NCI-H1694 (cell line): ENCODE measurements at places on chromosomes 12 and 14.

DNA sequence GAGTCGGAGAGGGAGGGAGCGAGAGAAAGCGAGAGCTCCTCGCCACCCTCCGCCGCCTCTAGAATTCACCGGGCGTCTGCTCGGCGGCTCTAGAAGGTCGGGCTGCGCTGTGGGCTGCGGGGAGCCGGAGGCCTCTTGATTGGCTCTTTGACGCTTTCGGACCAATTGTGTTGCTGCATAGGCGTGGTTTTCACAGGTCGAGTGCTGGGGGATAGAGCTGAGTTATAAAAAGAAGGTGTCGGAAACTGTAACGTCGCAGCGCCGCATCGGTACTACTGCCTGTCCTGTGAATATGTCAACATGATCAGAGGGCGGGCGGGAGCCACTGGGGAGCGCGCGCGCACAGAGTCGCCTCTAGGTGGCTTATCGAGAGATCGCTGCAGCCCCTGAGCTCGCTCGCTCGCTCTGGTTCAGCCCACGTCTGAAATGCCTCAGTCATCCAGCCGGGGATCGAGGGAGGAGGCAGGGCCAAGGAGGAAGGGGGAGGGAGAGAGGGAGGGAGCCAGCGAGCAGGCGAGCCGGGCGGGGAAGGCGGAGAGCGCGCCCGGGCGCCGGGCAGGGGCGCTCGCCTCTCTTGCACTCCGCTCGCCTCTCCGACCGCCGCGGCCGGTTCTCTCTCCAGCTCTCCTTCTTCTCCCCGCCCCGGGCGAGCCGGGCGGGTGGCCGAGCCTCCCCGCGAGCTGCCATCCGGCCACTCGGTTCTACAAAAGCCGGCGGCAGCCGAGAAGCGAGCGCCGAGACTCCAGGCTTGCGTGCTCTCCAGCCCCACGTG lies at the start of gene TBX3:
Gene TBX3, minus strand, starts transcription at position 78 of the 772 bp plus-strand sequence. CDS start 975 bp downstream, outside the sequence.
- peak; percentile 35 for DNase-seq

- DNase-seq: no peak
Measured at GRCh38 chr12:66683073-66683472, 4.2 kb upstream of the GRIP1 start.

- no peak for DNase-seq
Measured at GRCh38 chr12:23536293-23536692, 413.2 kb downstream of the SOX5 start.

DNA sequence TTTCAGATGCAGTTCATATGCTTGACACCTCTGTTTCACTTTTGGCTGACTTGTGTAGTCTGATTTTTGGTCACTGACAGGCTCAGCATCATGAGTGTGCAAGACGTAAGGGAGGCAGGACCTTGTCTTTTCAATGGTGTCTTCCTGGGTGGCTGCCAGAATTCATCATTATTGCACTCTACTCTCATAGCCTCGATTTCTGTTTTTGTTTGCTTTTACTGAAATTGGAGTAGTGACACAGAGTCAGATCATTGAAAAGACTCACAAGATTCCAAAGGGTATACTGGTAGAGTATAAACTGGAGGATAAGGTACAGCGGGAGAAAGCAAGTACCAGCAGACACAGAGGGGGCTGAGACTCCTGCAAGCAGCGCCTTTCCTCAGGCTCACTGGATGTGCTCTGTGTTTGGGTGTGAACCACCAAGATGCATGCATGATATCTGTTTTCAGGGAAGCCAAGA lies 126.3 kb upstream of the FGD4 start:
- no peak for DNase-seq

DNA sequence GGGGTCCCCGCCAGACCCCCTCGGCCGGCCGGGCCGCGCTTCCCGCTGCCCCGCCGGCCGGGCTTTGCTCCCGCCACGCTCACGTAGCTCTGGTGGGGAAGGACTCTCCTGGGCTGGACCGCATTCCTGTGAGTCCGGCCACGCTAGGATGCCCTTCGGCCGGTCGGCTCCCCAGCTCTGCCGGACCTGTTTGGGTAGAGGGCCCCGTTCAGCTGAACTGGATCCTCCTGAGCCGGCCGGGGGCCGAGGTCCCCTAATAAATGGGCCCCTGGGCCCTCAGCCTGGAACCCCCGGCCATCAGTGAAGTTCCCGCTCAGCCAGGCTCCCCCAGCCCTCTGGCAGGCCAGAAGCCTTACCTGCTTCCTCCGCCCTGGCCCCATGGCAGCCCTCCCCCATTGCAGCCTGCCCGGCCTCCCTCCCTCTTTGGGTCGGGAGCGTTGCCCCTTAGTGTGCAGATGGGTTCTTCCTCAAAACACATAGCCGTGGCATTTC lies 593 bp downstream of the UNC119B start:
- no peak for DNase-seq

- no peak for DNase-seq
Measured at GRCh38 chr14:81669308-81669707, 135.7 kb upstream of the SEL1L start.

DNA sequence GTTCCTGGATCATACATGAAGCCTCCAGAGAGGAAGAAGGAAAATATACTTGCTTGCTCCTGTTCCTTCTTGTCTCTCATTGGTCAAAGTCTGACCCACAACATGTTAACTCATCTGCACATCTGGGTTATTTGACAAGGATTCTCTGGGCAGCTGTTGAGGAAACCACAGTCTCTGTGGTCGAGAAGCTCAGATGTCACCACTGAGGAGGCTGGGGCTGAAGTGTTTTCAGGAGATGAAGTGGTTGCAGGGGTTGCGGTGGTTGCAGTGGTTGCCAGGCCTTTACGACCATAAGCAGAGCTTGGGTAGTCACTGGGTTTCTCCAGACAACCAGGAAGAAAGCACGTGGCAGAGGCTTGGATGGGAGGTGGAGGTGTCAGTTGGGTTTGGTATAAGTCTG lies 265.0 kb upstream of the LRIG3 start:
- DNase-seq: no peak

DNA sequence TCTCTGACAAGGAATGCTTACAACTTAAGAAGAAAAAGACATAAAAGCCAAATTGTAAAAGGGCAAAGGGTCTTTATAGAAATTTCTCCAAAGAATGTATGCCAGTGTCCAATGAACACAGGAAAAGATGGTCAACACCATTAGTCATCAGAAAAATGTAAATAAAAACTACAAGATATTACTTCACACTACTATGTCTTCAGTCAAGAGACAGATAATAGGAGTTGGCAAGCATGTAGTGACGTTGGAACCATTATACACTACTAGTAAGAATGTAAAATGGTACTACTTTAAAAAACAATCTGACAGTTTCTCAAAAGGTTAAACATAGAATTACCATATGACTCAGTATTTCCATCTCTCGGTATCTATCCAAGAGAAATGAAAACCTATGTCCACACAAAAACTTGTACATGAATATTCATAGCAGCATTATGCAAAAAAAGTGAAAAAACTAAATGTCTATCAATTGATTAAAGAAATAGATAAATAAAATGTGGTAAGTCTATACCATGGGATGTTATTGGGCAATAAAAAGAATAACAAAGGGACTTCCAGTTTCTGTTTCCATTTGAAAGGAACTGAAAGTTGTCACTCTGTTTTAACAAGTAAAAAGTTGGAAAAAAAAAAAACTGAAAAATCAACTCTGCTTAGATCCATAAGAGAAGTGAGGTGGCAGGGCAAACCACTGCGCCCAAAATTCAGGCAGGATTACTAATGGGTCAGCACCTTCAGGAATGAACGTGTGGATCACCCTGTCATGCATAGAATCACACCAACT lies 69.8 kb downstream of the ALG10B start:
- no peak for DNase-seq

GRCh38 chr12:55698241-55698955 lies 9.3 kb downstream of the ITGA7 start:
- no peak for DNase-seq

DNA sequence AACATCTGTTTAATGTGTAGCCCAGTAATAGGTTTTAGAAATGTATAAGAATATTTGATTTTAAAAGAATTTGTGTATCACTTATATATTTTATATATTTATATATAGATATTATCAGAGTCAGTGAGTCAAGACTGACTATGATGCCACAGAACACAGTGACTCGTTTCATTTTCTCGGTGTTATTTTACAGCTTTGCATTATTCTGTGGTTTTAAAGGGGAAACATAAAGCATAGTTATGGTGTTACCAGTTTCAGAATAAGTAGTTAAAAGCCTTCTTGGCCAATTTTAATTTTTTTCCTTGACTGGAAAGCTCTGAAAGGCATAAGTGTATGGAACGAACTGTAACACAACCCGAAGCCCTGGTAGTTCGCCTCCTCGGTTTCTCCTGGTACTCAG lies 91.0 kb downstream of the GRIP1 start:
- no peak for DNase-seq

DNA sequence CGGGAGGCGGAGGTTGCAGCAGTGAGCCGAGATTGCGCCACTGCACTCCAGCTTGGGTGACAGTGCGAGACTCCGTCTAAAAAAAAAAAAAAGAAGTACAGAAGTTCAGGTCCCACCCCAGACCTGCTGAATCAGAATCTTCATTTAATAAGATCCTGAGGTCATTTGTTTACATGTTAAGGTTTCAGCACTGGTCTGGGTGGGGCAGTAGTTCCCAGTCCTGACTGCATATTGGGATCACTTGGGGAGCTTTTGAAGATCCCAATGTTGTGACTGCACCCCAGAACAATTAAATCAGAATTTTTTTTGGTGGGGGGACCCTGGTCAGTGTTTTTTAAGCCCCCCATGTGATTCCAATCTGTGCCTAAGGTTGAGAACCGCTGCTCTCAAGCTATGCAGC lies 11.7 kb upstream of the COL2A1 start:
- no peak for DNase-seq

- DNase-seq: no peak
Measured at GRCh38 chr12:112796067-112796466, 4.5 kb downstream of the RPH3A start.

GRCh38 chr12:6567112-6567670 lies 900 bp downstream of the NOP2 start:
- no peak for DNase-seq

DNA sequence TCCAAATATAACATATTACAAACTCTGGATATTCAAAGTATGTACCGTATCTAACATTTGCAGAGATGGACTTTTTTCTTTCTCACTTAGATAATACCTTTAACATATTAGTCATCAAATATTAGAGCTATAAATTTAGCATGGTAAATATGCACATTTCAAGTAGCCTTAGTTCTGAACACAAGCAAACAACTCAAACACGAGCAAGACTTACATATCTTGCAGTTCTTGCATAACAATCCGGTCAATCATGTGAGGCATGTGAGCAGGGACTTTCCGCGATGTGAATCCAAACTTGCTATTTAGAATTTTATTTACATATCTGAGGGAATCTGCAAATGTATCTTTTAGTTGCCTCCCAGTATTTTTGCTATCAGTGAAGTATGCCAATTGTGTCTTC lies 22.1 kb upstream of the SYCP3 start:
- DNase-seq: no peak

DNA sequence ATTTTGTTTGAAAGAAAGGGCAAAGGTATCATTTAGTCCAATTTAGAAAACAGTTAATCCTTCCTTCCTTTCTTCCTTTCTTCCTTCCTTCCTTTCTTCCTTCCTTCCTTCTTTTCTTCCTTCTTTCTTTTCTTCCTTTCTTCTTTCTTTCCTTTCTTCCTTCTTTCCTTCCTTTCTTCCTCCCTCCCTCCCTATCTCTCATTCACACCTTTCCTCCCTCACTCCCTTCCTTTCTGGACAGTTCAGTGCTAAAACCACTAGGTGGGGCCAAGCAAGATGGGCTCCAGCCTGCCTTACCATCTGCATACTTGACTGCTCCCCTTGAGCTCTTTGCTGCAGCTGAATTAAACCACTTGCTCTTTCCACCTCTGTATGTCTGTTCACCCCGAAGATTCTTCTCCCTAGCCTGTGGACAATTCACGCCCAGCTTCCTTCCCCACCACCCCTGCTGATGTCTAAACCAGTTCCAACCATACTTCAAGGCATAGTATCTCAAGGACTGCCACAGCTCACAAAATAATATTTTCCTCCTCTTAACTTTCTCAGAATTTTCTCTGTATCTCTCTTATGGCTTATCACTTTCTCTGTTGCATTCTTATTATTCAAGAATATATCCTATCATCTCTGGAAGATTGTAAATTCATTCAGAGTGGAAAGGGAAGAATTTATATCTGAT lies 78.0 kb downstream of the DBX2 start:
- DNase-seq: peak; percentile 44

GRCh38 chr14:31205681-31206535 lies 1.7 kb downstream of the HECTD1 start:
- peak; percentile 21 for DNase-seq
